ENCODE measurements at places on chromosomes 5 and 9. TPM values are rescaled to one million over a fixed set of nuclear protein-coding genes. Genes with fewer than 3 reads are reported as not detected.

The CLIC3 gene
- 6.2 TPM for total RNA-seq

The SWI5 gene
- 28.3 TPM for total RNA-seq

The LCN9 gene
- total RNA-seq = not detected

DNA sequence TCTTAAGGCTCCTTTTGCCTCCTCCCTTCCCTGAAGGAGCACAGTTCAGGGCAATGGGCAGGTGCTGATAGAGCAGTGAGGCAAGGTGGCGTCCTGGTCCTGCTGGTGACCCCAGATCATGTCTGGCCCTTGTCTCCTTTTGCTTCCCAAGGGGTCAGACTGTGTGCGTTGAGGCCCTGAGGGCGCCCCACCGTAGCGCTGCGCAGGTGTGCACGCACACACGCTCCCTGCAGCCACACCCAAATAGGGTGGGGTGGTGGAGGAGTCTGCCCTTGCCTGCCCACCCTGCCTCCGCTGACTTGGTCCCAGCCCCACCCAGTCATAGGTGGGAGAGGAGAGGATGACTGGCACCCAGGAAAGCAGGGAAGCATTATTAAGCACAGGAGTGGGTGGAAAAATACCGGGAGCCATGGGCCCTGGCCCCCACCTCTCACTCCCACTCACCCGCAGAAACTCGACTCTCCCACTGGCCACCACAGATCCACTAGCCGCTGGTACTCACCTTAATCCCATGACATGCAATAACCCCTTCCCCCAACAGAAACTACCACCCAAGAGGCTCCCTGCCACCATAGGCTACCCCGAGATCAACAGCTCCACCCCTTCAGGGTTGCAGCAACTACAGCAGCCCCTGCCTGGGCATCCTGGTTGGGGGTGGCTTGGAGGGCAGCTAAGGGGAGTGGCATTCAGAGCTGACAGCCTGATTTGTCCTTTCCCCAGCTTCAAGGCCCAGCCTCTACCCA lies 16.7 kb downstream of the PDLIM4 start:
- no peak overlapping the region for H3K4me3 ChIP-seq
- no peaks in the 10 kb centered on the region for H3K36me3 ChIP-seq
- no peaks in the 10 kb centered on the region for H3K27me3 ChIP-seq
- DNase-seq = no peak

The SLC46A2 gene
- not detected for total RNA-seq

The FGF18 gene
- 1.7 TPM for total RNA-seq

DNA sequence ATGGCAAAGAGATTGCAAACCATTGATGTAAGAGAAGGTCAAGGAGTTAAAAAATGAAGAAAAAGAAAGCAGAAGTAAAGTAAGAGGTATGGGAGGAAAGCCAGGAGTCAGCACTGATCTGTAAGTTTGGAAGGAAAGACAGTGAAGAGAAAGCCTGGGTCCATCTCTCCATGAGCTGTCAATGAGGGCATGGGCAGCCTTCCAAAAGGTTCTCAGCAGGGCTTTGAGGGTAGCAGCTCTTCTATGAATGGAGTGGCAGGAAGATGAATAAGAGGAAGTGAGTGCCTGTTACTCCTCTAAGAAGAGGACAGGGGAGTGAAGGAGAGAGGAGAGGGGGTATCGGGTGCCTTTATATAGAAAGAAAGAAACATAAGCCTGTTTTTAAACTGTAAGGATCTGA lies 97.1 kb downstream of the ADCY2 start:
- H3K27me3 ChIP-seq = no peaks in the 10 kb centered on the region
- no peaks in the 10 kb centered on the region for H3K36me3 ChIP-seq
- no peak overlapping the region for H3K4me3 ChIP-seq
- no peaks in the 10 kb centered on the region for H3K4me1 ChIP-seq

GRCh38 chr5:79436224-79436623 lies 77.7 kb downstream of the HOMER1 start:
- H3K36me3 ChIP-seq = no peaks in the 10 kb centered on the region
- H3K27ac ChIP-seq = no peak overlapping the region
- no peaks in the 10 kb centered on the region for H3K27me3 ChIP-seq
- H3K4me1 ChIP-seq = no peaks in the 10 kb centered on the region
- DNase-seq = no peak

GRCh38 chr5:60487476-60487875 lies 212.5 kb downstream of the DEPDC1B start:
- H3K27me3 ChIP-seq = no peaks in the 10 kb centered on the region
- no peak overlapping the region for H3K27ac ChIP-seq
- DNase-seq = no peak
- H3K4me1 ChIP-seq = no peaks in the 10 kb centered on the region
- H3K4me3 ChIP-seq = no peak overlapping the region

The PCDHGC4 gene
- 0.57 TPM for total RNA-seq

DNA sequence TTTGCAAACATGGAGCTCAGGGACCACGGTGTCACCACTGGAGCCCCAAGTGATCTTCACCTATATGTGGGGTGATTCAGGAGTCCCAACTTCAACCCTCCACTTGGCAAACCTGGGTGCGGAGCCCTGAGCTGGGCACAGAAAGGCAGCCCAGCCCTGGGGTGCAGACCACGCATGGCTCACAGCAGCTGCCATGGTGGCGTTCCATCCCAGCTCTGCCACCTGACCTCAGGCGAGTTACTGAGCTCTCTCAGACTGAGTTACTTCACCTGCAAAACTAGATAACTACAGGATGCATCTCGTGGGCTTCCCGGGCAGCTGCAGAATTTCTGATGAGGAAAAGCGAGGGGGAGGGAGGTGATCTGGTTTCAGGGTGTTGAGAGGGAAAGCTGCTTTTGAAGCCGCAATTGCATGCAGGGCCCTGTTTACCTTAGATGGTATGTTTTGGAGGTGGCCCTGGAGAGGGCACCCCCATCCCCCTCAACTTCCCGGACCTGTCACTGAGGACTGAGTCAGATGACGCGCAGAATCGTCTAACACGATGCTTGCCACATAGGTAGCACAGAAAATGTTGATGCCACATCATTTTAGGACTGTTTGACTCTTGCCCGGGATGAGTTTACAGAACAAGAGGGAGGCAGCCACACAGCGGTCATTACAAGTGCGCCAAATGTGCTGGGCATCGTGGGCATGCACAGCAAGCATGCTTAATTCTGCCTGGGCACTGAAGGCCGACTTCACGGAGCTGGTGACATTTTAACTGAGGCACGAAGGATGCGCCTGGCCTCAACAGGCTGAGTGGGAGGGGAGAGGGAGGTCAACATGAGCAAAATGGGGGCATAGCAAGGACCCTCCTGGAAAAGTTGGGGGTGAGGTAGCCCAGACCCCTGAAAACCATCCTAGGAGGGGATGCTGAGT lies 154.6 kb downstream of the COL23A1 start:
- no peaks in the 10 kb centered on the region for H3K27me3 ChIP-seq
- no peak overlapping the region for H3K27ac ChIP-seq
- H3K4me1 ChIP-seq = no peaks in the 10 kb centered on the region
- H3K36me3 ChIP-seq = no peaks in the 10 kb centered on the region
- no peak for DNase-seq

- H3K27ac ChIP-seq = no peak overlapping the region
- no peaks in the 10 kb centered on the region for H3K27me3 ChIP-seq
- no peak for DNase-seq
Observed at GRCh38 chr9:70551396-70551795, 136.9 kb upstream of the KLF9 start.

DNA sequence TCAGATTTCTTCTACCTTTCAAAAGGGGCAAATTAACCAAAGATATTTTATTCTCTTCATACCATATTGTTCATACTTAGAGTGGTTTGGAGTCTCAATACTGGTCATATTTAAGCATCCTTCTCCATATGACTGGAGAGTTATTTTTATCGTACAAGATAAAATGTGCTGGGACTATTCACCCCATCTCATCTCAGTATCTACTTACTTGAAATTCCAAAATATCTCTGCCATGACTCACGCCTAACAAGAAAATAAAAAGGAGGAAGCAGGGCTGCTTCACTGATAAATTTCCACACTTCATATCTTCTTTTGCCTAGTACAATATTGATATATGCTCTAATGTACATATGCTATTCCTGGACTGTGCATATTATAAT lies 277.9 kb upstream of the CDH9 start:
- no peak overlapping the region for H3K4me3 ChIP-seq
- DNase-seq = no peak
- H3K27ac ChIP-seq = no peak overlapping the region
- H3K36me3 ChIP-seq = no peaks in the 10 kb centered on the region
- H3K27me3 ChIP-seq = no peaks in the 10 kb centered on the region

DNA sequence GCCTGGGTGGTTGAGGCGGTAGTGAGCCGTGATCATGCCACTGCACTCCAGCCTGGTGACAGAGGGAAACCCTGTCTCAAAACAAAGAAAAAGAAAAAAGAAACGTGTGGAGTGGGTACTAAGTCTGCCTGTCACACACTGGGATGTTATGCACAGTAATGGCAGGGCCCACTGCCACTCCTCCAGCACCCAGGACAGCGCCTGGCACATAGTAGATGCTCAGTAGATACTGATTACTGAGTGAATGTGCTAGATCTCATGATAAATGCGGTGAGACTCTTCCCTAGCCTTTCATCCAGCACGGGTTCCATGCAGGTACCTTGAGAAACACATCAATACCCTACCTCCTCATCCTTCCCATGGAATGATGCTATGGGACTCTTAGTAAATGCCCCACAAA lies 87.4 kb upstream of the HSPA9 start:
- no peak overlapping the region for H3K27ac ChIP-seq
- DNase-seq = no peak
- H3K36me3 ChIP-seq = no peaks in the 10 kb centered on the region
- H3K4me3 ChIP-seq = no peak overlapping the region

GRCh38 chr5:68182094-68182493 lies 33.5 kb upstream of the PIK3R1 start:
- H3K27ac ChIP-seq = no peak overlapping the region
- no peaks in the 10 kb centered on the region for H3K4me1 ChIP-seq
- no peak overlapping the region for H3K4me3 ChIP-seq
- no peak for DNase-seq

The SCGB3A2 gene
- total RNA-seq = 0.39 TPM

DNA sequence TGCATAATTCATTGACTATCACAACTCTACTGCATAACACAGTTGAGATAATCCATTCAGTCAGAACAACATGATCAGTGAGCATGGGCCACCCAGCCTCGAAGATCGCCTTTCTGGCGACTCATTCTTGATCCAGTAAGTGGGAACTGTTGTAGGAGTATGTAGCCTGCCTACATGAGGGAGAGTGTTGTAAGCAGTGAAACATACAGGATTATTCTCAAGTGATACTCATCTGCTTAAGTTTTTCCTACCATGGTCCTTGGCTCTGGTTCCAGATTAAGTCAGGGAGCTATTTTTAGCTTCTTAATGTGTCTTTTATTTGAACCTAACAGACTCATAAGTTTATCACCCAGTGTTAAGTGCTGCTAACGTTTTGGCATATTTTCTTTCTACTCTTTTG lies 44.0 kb downstream of the TNPO1 start:
- no peaks in the 10 kb centered on the region for H3K4me1 ChIP-seq
- no peaks in the 10 kb centered on the region for H3K27me3 ChIP-seq
- H3K4me3 ChIP-seq = no peak overlapping the region
- DNase-seq = no peak
- H3K36me3 ChIP-seq = peaks cover 58% of the 10 kb centered on the region

The FAM114A2 gene
- 20.7 TPM for total RNA-seq

GRCh38 chr5:179222246-179223017 lies 122.8 kb downstream of the ADAMTS2 start:
- no peaks in the 10 kb centered on the region for H3K4me1 ChIP-seq
- no peak overlapping the region for H3K4me3 ChIP-seq
- H3K27me3 ChIP-seq = no peaks in the 10 kb centered on the region
- no peak for DNase-seq

DNA sequence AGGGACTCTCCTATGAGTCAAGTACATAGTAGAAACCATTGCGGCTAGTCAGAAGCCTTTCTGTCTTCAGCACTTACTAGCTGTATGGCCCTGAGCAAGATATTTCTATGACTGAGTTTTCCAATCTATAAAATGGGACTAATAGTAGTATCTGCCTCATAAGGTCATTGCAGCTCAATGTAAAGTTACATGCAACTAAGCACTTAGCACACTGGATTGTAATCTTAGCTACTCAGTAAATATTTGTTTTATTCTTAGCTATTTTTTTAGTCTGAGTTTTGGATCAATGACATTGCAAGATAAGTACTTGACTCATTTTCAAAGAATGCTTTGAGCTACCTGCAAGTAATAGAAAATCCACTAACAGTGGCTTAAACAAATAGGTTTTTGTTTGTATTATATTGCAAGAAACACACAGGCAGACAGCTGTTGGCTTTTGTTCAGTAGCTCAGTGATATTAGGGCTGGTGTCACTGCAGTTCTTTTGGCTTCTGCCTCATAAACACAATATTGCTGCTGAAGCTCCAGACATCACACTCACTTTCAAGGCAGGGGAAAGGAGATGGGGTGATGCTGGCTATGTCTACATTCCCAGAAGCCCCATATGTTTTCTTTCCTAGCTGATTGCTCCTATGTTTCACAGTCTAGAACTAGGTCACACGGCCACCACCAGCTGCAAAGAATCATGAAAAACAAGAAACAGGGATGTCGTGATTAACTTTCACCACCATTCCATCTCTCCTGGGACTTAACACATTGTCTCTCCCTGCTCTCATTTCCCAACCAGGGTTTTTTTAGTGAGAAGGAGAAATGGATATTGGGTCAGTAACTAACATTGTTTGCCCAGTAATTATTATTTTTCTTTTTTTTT lies 26.9 kb upstream of the FAT2 start:
- no peak for DNase-seq
- H3K36me3 ChIP-seq = no peaks in the 10 kb centered on the region
- no peaks in the 10 kb centered on the region for H3K27me3 ChIP-seq
- no peak overlapping the region for H3K4me3 ChIP-seq
- 0 out of 2 replicates have a peak, but pooled peaks cover 2% of the 10 kb centered on the region for H3K4me1 ChIP-seq

- H3K27me3 ChIP-seq = no peaks in the 10 kb centered on the region
- H3K27ac ChIP-seq = no peak overlapping the region
- H3K36me3 ChIP-seq = no peaks in the 10 kb centered on the region
- no peak overlapping the region for H3K4me3 ChIP-seq
- DNase-seq = no peak
Observed at GRCh38 chr9:87141124-87141523, 193.8 kb upstream of the GAS1 start.

The ACTBL2 gene
- not detected for total RNA-seq
